GM23338 (cell line): ENCODE measurements at places on chromosomes 12 and 14. TPM values are rescaled to one million over a fixed set of nuclear protein-coding genes. Genes with fewer than 3 reads are reported as not detected.

GRCh38 chr14:101040538-101041442, 137.3 kb upstream of the RTL1 start:
- no peak for DNase-seq
- no peak overlapping the region for H3K4me3 ChIP-seq
- no peaks in the 10 kb centered on the region for H3K36me3 ChIP-seq
- no peak overlapping the region for H3K27ac ChIP-seq
- H3K27me3 ChIP-seq: no peaks in the 10 kb centered on the region

DNA sequence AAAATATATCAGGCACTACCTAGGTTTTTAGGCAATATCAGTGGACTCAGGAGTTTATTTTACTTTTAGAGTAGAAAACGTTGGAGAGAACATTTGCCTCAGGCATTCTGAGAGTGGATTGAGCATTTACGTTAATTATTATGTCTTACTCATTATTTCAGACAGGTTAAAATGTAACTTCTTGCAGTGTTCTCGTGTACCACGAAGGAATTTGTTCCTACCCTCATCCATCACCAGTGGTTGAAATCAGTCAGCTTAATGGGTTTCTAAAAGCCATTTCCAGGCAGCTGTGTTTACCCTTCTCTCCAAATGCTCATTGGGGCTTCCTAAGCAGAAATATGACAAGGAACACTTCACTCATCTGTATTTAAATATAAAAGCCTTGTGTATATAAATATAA, 9.1 kb upstream of the LDHB start:
- DNase-seq: no peak
- H3K4me1 ChIP-seq: no peaks in the 10 kb centered on the region
- H3K36me3 ChIP-seq: no peaks in the 10 kb centered on the region
- H3K27me3 ChIP-seq: no peaks in the 10 kb centered on the region
- H3K4me3 ChIP-seq: no peak overlapping the region
- no peak overlapping the region for H3K27ac ChIP-seq

DNA sequence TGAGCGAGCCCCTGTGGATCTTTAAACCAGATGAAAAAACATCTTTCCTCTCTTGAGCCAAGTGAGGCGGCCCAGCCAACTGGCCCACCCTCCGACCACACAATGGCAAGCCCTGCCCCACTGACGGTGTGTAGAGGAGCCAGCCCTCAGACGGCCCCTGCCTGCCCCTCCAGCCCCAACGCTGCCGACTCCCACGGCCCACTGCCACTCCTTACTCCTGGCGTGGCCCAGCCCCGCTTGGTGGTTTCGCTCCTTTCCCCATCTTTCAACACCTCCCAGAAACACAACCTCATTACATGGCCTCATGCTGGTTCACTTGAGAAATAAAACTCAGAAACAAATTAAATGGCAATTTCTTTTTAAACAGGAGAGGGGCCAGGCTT, 80.6 kb upstream of the DICER1 start:
- H3K36me3 ChIP-seq: no peaks in the 10 kb centered on the region
- no peak for DNase-seq
- no peaks in the 10 kb centered on the region; the same call in 1 of the 2 replicates for H3K4me1 ChIP-seq
- H3K27me3 ChIP-seq: no peaks in the 10 kb centered on the region
- no peak overlapping the region for H3K4me3 ChIP-seq

DNA sequence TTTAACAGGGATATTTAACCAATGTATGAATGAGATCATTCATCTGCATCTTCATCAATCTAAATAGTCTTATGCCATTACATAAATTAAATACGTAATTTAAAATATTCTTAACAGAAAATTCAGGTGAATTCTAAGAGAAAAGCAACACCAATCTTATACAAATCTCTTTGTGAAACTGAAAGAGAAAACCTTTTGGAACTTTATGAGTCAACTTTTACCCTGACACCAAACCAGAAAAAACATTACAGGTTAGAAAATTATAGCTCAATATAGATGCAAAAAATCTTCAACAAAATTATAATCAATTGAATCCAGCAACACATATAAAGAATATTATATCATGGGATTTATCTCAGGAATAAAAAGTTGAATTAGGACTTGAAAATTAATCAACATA, 3.4 kb downstream of the GLIPR1L1 start:
- H3K27ac ChIP-seq: no peak overlapping the region
- DNase-seq: no peak
- no peak overlapping the region for H3K4me3 ChIP-seq
- H3K4me1 ChIP-seq: no peaks in the 10 kb centered on the region
- no peaks in the 10 kb centered on the region for H3K27me3 ChIP-seq

DNA sequence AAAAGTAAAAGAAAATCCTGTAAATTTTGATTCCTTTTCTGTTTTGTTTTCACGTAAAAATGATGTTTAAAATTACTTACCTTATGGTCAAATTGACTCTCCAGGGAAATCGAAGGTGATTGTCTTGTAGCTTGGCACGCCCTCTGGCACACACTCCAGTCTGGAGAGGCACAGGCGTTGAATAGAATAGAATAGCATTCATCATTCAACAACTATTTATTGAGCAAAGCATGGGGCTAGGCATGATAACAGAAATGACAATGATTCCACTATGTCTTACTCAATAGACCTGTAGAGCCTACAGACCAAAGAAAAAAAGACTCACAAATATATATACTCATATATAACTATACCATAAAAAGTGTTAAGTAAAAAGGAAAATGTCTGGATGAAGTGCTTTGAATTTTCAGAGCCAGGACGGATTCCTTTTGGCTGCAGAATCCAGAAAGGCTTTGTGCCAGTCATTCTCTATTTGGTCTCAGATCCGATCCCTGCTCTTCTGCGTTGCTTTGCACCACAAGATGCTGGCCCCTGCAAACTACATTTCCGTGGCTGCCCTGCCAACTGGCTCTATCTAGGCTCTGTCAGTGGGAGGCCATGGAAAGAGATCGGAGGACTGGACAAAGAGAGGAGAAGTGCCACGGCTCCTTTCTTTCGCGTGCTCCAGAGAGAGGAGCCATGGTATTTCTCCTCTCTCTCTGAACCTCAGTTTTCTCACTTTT, 231.8 kb downstream of the CRADD start:
- H3K36me3 ChIP-seq: no peaks in the 10 kb centered on the region
- no peak for DNase-seq
- no peak overlapping the region for H3K27ac ChIP-seq
- H3K4me3 ChIP-seq: no peak overlapping the region
- no peaks in the 10 kb centered on the region for H3K27me3 ChIP-seq

GRCh38 chr12:132866251-132866828, 21.1 kb downstream of the CHFR start:
- no peak overlapping the region for H3K4me3 ChIP-seq
- peak overlapping the region; percentile 55; the same call in 1 of the 2 replicates for H3K27ac ChIP-seq
- no peaks in the 10 kb centered on the region for H3K27me3 ChIP-seq
- DNase-seq: peak; percentile 29

DNA sequence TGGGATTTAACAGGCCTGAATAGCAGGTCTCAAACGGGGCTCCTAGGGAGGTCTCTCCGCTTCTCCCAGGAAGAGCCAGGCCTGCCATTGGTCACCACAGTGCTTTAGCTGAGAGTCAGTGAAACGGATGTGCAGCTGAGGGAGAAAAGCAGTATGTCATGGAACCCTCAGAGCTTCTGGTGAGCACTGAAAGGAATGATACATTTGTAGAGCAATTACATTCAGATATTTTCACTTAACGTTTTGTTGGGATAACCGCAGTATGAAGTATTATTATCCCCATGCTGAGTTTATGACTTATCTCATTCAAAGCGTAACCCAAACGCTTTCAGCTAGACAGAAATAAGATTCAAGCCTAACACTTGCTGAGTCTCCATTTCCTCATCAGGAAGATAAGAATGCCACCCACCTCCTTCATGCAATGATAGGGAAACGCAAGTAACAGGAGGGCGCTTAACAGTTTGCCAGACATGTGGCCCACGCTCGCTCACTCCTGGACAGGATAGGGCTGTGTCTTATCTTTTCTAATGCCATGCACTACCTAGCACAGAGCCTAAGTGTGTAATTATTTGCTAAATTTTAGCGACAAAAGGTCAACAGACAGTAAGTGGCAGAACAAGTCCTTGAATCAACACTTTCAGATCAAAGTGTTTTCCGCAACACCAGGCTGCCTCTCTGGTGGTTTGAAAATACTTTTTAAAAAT, 28.2 kb downstream of the DAD1 start:
- H3K36me3 ChIP-seq: peaks cover 8% of the 10 kb centered on the region; the same call in 1 of the 2 replicates
- no peak for DNase-seq
- H3K4me1 ChIP-seq: peaks cover 26% of the 10 kb centered on the region
- no peak overlapping the region for H3K4me3 ChIP-seq
- H3K27ac ChIP-seq: no peak overlapping the region
- H3K27me3 ChIP-seq: no peaks in the 10 kb centered on the region

Gene TM7SF3
- 95.7 and 121 TPM in 2 replicates for total RNA-seq

Gene GPR137C
- total RNA-seq: 3.3 and 5.2 TPM in 2 replicates

Gene ULK1
- total RNA-seq: 26.2 and 33.8 TPM in 2 replicates

Gene NID2
- 7.1 and 10.4 TPM in 2 replicates for total RNA-seq
